ENCODE measurements at places on chromosomes 6 and 20.

DNA sequence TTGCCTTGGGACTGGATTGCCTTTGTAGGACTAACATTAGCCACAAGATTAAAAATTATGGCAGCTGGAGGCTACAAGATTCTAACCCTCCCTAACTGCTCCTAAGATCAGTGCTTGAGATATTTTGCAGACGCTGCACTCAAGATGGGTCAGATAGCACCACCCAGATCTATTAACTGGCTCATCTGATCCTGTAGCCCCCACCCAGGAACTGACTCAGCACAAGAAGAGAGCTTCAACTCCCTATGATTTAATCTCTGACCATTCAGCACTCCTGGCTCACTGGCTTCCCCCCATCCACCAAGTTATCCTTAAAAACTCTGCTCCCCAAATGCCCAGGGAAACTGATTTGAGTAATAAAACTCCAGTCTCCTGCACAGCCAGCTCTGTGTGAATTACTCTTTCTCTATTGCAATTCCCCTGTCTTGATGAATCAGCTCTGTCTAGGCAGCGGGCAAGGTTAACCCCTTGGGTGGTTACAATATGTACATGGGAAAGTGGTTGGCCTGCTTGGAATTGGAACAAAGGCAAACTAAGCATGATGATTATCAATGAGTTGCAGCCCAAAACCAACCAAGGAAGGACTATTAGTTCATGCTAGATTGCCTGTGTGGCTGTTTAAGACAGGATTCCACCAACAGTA is 111.3 kb downstream of the OR2B2 start:
- no peak for DNase-seq

DNA sequence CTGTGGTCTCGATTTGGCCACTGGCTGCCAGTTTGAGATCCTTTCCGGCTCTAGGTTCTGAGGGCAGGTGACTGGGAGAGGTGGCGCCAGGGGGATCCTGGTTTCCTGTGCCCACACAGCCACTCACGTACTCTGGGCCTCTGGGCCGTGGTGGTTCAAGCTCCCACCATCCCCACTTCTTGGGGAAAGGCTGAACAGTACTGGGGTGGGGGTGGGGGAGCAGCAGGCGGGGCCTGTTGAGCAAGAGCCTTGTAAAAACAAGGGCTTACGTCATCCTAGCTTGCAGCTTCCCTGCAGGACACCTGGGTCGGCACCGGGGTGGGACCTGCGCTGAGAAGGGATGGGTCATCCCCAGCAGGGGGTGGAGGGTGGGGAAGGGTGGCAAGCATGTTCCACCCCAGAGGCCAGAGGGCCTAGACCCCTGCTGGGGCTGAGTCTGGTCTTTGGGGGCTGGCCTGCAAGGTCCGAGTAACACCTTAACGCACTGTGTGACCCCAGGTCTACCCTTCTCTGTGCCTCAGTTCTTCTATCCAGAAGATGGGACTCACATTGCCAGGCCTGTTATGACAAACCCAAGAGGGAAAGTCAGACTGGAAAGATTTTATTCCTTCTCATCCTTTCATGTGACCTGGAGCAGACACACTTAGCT is 3.1 kb upstream of the CEBPB start:
- no peak for DNase-seq

GRCh38 chr20:10453241-10453640 is 18.1 kb downstream of the SLX4IP start:
- no peak for DNase-seq

- no peak for DNase-seq
Observed at GRCh38 chr6:44401138-44401537, 13.6 kb downstream of the CDC5L start.

DNA sequence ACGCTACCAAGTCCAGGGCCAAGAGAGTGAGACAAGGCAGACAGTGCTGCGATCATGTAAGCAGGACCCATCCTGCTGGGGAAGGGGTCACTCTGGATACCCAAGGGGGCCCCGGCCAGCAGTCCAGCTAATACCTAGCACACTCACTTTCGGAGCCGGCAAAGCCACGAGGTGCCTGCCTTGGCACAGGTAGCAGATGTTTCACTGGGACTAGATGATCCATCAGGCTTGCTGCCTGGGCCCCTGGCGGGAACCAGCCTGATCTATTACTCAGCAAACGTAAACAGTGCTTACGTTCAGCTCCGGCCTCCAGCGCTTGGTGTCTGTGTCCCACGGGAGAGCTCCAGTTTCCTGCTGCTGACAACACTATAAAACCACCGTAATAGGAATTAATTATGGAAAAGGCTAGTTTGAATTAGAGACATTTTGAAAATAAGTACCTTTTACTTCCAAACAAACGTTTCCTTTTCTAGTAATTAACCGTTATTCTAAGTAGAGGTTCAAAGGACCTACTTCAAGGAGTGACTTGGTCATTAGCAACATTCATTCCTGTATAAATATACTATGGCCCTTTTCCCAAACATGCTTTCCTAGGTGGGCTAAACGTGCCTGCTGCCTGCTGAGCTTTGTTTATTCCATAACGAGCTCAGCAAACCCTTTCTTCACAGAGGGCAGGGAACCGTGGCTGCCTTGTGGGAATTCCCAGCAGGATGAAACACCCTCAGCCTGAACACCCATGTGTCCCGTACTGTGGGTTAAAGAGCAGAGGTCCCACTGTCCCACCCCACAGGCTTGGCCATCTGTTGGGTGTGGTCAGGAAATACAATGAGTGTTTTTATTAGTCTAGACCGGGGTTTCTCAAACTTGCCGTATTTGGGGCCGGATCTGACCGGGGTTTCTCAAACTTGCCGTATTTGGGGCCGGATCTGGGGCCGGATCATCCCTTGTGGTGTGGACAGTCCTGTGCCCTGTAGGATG is 18.4 kb downstream of the SLC22A23 start:
- no peak for DNase-seq

DNA sequence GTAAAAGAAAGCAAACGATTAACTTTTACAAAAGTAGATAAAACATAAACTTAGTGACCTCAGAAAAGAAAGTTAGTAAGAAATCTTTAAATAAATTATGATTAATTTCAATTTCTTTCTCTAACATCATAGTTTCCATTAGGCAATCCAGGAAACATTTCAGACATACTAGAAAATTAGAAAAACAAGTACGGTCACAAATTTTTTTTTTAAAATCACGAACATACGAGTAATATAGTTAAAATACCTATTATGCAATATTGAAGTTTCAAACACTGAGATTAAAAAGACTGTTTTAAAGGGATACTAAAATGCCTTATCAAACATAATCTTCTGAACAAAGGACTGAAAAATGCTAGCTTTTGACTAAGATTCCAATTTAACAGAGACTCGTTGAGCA is 26.2 kb downstream of the NOL7 start:
- no peak for DNase-seq

DNA sequence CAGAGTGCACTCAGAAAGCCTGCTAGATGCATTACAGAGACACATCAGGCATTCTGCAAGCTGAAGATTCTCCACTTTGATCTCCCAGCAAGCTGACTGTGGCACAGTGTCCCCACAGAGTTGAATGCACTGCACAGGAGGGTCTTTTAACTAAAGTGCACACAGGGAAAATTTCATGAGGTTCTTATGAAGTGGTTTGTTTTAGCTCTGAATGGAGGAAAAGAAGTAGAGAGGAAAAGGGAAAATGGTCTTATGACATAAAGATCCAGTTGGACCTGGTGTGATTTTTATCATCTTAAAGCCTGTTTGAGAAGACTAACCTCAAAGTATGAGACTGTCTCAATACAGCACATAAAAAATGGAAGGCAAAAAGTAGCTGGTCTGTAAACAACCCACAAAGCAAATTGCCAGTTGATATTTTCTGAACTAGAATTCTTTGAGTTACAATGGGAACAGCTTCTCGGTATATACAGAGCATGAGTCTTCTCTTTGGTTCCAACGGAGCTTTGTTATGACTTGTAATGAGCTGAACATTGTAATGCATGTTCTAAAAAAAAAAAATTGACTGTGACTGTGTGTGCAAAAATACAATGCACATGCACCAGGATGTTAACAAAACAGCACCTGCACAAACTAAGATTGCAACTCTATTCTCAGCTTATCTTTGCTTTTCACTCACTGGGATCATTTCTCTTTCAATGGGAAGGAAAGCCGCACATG is 383.0 kb upstream of the ID4 start:
- DNase-seq: no peak

DNA sequence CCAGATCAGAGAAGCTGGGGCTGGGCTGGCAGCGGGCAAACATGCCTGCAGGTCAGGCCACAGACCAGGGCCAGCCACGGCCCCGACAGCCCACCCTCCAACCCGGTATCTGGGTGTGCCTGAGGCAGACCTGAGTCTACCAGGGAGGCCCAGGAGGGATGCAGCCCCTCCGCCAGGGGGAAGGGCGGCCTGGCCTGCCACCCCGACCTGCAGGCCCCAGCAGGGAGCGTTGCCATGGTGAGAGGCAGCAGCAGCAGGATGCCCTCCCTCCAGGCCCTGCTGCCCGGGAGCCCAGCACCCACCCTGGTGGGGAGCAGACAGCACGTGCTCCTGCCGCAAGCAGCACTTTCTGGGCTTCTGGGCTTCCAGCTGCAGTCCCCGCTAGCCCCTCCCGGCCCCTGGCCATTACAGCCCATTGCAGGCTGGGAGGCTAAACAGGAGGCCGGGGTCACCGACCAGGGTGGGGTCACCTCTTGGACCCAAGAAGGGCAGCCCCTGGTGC is 3.8 kb upstream of the EEF1A2 start:
- DNase-seq: peak; percentile 38

All from CD8-positive, alpha-beta memory T cell (primary cell).